Fibroblast of lung (primary cell): ENCODE measurements at places on chromosomes 3 and 15. TPM values are rescaled to one million over a fixed set of nuclear protein-coding genes. Genes with fewer than 3 reads are reported as not detected.

The IL17RE gene
- 0.26 and 0.99 TPM in 2 replicates for total RNA-seq

The SLC26A6 gene
- total RNA-seq = 32.9 and 36.3 TPM in 2 replicates

The MORC1 gene
- not detected in 2 replicates for total RNA-seq

The SKOR1 gene
- under 0.01 and 0.17 TPM in 2 replicates for total RNA-seq

The CIP2A gene
- 5.4 and 10.1 TPM in 2 replicates for total RNA-seq

The SPINT1 gene
- under 0.01 TPM in 2 replicates for total RNA-seq

The CCDC54 gene
- total RNA-seq = not detected in 2 replicates

The KCNMB3 gene
- total RNA-seq = 0.77 and 1.5 TPM in 2 replicates

The CAMK2N2 gene
- under 0.01 TPM in 1 of 2 replicates, not detected in the other for total RNA-seq

The CPN2 gene
- not detected in 2 replicates for total RNA-seq
